Vagina (tissue), 2 donors: ENCODE measurements at places on chromosomes 7 and 10. TPM values are rescaled to one million over a fixed set of nuclear protein-coding genes. Genes with fewer than 3 reads are reported as not detected.

MBL2 gene
- not detected for total RNA-seq

FBH1 gene
- 108 TPM for total RNA-seq

GNAI1 gene
- total RNA-seq: 50.6 TPM

PON1 gene
- total RNA-seq: not detected

FAM170B gene
- not detected for total RNA-seq

- DNase-seq: no peak
- H3K4me1 ChIP-seq: no peaks in the 10 kb centered on the region
- H3K36me3 ChIP-seq: no peaks in the 10 kb centered on the region
- H3K27ac ChIP-seq: peak overlapping the region; percentile 34
- H3K27me3 ChIP-seq: no peaks in the 10 kb centered on the region
- H3K4me3 ChIP-seq: no peak overlapping the region
These were observed 77.8 kb downstream of the ATAD1 start for GRCh38 chr10:87740254-87740655.

DNA sequence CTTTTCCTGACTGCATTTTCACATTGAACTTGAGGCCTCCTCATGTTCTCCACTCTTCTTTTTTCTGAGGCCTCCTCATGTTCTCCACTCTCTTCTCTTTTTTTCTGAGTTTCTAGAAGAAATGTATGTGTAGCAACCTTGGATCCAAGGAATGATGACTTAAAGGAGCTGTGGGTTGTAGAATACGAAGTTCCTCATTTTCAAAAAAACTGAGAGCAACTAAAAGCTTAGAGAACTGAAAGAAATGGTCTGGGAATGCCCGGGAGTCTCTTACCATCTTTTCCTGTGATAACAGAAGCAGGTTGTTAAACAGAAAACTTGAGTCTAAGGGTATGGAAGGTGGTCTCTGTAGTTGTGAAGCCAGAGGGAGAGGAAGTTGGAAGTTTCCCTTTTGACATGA, 32.8 kb downstream of the MRPS33 start:
- H3K4me3 ChIP-seq: no peak overlapping the region
- no peak overlapping the region for H3K27ac ChIP-seq
- H3K27me3 ChIP-seq: no peaks in the 10 kb centered on the region
- DNase-seq: no peak
- H3K36me3 ChIP-seq: no peaks in the 10 kb centered on the region

DNA sequence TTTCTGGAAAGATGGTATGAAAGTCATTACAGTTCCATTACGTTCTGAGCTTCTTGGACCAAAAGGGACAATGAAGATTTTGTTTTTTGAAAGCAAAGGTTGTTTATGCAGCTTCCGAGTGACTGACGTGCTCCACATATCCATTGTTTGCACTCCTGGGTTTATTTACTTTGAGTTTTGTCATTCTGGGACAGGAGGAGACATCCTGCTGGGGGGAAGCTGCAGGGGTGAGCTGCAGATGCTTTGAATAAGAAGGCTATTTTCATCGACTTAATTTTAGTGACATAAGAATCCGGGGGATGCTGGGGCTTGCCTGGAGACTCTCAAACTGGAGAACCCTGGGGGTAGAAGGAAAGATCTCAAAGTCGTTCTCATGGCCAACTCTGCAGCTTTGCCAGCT, 12.7 kb upstream of the SFMBT2 start:
- no peak overlapping the region for H3K4me3 ChIP-seq
- DNase-seq: no peak
- no peaks in the 10 kb centered on the region for H3K4me1 ChIP-seq
- H3K27me3 ChIP-seq: no peaks in the 10 kb centered on the region

- H3K27me3 ChIP-seq: no peaks in the 10 kb centered on the region
- H3K27ac ChIP-seq: no peak overlapping the region
- no peak for DNase-seq
- H3K36me3 ChIP-seq: no peaks in the 10 kb centered on the region
These were observed 259.7 kb downstream of the PAXIP1 start for GRCh38 chr7:154743206-154743605.

- H3K36me3 ChIP-seq: no peaks in the 10 kb centered on the region
- H3K4me3 ChIP-seq: no peak overlapping the region
- no peak for DNase-seq
- H3K27me3 ChIP-seq: no peaks in the 10 kb centered on the region
- no peak overlapping the region for H3K27ac ChIP-seq
- no peaks in the 10 kb centered on the region for H3K4me1 ChIP-seq
These were observed 73.6 kb downstream of the COL26A1 start for GRCh38 chr7:101436221-101436735.

GRCh38 chr7:37672926-37673325, 10.6 kb upstream of the GPR141 start:
- no peaks in the 10 kb centered on the region for H3K4me1 ChIP-seq
- DNase-seq: no peak
- no peak overlapping the region for H3K27ac ChIP-seq
- H3K4me3 ChIP-seq: no peak overlapping the region
- no peaks in the 10 kb centered on the region for H3K36me3 ChIP-seq
- H3K27me3 ChIP-seq: no peaks in the 10 kb centered on the region

GRCh38 chr10:98664329-98665042, 217.8 kb upstream of the HPS1 start:
- H3K4me3 ChIP-seq: no peak overlapping the region
- H3K27ac ChIP-seq: no peak overlapping the region
- no peaks in the 10 kb centered on the region for H3K27me3 ChIP-seq
- no peaks in the 10 kb centered on the region for H3K36me3 ChIP-seq
- peaks cover 6% of the 10 kb centered on the region for H3K4me1 ChIP-seq

DNA sequence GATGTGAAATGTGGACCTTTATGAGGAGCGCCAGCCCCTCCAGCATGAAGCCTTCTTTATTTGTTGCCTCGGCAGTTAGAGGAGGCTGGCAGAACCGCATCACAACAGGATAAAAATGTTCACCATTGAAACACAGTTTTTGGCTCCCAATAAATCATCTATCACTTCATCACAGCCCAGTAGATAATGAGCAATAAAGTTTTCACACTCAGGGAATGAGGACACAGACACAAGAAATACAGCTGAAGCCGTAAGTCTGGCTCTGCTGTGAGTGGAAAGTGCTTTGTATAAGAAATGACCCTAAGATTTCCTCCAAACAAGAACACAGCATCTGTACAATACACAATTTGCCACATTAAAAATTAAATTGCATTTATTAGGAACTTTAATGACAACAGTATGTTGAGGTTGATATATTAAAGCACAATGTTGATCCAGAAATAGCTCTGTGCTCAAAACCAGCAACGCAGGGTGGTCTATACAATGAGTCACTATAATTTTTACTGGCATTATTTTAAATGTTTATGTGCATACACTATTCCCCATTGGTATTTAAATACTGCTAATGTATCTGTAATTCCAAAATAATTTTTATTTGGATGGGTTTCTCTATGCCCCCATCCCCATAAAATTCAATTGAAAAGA, 301.8 kb upstream of the MGMT start:
- H3K27ac ChIP-seq: no peak overlapping the region
- H3K4me3 ChIP-seq: no peak overlapping the region
- no peaks in the 10 kb centered on the region for H3K4me1 ChIP-seq
- no peaks in the 10 kb centered on the region for H3K36me3 ChIP-seq
- no peak for DNase-seq

DNA sequence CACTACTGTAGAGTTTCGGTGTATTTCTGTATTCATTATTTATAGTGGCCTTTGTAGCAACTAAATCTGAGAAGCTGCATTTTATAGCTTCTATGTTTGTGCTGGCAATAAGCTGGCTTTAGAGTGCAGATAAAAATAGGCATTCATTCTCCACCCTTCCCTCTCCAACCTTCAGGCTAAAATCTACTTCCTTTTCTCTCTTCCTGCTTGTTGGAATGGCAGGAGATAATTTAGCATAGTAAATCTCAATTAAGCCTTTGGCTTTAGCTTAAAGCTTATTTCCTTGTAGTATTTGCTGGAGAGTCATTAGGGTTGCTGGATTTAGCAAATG, 58.5 kb downstream of the CPVL start:
- DNase-seq: no peak
- peak overlapping the region; percentile 29 for H3K27ac ChIP-seq
- no peak overlapping the region for H3K4me3 ChIP-seq
- no peaks in the 10 kb centered on the region for H3K27me3 ChIP-seq

GRCh38 chr10:84158550-84158949, 15.1 kb upstream of the GPR15LG start:
- H3K27me3 ChIP-seq: no peaks in the 10 kb centered on the region
- DNase-seq: no peak
- H3K4me1 ChIP-seq: no peaks in the 10 kb centered on the region
- no peak overlapping the region for H3K4me3 ChIP-seq

- no peaks in the 10 kb centered on the region for H3K27me3 ChIP-seq
- no peak overlapping the region for H3K4me3 ChIP-seq
- DNase-seq: no peak
- no peak overlapping the region for H3K27ac ChIP-seq
- no peaks in the 10 kb centered on the region for H3K36me3 ChIP-seq
- H3K4me1 ChIP-seq: no peaks in the 10 kb centered on the region
These were observed 25.3 kb upstream of the ACSM6 start for GRCh38 chr10:95168694-95169093.

DNA sequence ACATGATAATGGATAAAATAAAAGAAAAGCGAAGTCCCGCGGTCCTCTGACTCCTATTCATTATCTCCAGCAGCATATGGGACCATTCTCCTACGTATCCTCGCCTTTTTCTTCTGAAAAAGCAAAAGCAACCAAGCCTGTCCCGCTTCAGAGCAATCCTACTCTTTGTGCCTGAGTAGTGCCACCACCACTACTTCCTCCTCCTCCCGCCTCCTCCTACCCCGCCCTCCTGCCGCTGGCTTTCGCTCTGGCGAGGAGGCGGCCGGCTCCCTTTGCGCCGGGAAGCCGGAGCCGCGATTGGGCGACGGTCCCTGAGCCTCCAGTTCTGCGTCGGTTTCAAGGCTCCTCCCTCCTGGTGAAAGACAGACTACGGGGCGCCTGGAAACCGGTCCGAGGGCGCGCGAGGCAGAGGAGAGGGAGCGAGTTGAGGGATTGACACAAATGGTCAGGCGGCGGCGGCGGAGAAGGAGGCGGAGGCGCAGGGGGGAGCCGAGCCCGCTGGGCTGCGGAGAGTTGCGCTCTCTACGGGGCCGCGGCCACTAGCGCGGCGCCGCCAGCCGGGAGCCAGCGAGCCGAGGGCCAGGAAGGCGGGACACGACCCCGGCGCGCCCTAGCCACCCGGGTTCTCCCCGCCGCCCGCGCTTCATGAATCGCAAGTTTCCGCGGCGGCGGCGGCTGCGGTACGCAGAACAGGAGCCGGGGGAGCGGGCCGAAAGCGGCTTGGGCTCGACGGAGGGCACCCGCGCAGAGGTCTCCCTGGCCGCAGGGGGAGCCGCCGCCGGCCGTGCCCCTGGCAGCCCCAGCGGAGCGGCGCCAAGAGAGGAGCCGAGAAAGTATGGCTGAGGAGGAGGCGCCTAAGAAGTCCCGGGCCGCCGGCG, at the start of gene FZD1:
FZD1 (plus strand) TSS at position 388 of the 878 bp plus-strand sequence; CDS start at position 836, 448 bp downstream.
- peaks cover 41% of the 10 kb centered on the region for H3K4me1 ChIP-seq
- H3K36me3 ChIP-seq: no peaks in the 10 kb centered on the region
- H3K27me3 ChIP-seq: no peaks in the 10 kb centered on the region
- H3K4me3 ChIP-seq: peak within 1 kb of the TSS; percentile 84

GRCh38 chr7:6268023-6268900, 4.2 kb downstream of the CYTH3 start:
- no peaks in the 10 kb centered on the region for H3K27me3 ChIP-seq
- no peak overlapping the region for H3K27ac ChIP-seq
- H3K4me3 ChIP-seq: no peak overlapping the region
- peaks cover 23% of the 10 kb centered on the region for H3K4me1 ChIP-seq
- no peak for DNase-seq

- DNase-seq: no peak
- no peaks in the 10 kb centered on the region for H3K36me3 ChIP-seq
- H3K27ac ChIP-seq: peak overlapping the region; percentile 36
- no peaks in the 10 kb centered on the region for H3K27me3 ChIP-seq
- H3K4me1 ChIP-seq: peaks cover 30% of the 10 kb centered on the region
These were observed 134.3 kb downstream of the TAX1BP1 start for GRCh38 chr7:27873981-27874957.

GRCh38 chr7:33982425-33982786, 77.1 kb downstream of the BMPER start:
- no peaks in the 10 kb centered on the region for H3K36me3 ChIP-seq
- peaks cover 7% of the 10 kb centered on the region for H3K4me1 ChIP-seq
- H3K4me3 ChIP-seq: no peak overlapping the region
- H3K27ac ChIP-seq: no peak overlapping the region
- no peak for DNase-seq
- H3K27me3 ChIP-seq: no peaks in the 10 kb centered on the region

GRCh38 chr7:39645482-39646407, 22.4 kb downstream of the RALA start:
- no peak overlapping the region for H3K4me3 ChIP-seq
- DNase-seq: no peak
- no peak overlapping the region for H3K27ac ChIP-seq
- H3K4me1 ChIP-seq: peaks cover 27% of the 10 kb centered on the region
- H3K36me3 ChIP-seq: no peaks in the 10 kb centered on the region
